ENCODE measurements at places on chromosomes 11 and 22. TPM values are rescaled to one million over a fixed set of nuclear protein-coding genes. Genes with fewer than 3 reads are reported as not detected.

DKK3 gene
- total RNA-seq, result 25.1 TPM

GPR83 gene
- not detected for total RNA-seq

DNA sequence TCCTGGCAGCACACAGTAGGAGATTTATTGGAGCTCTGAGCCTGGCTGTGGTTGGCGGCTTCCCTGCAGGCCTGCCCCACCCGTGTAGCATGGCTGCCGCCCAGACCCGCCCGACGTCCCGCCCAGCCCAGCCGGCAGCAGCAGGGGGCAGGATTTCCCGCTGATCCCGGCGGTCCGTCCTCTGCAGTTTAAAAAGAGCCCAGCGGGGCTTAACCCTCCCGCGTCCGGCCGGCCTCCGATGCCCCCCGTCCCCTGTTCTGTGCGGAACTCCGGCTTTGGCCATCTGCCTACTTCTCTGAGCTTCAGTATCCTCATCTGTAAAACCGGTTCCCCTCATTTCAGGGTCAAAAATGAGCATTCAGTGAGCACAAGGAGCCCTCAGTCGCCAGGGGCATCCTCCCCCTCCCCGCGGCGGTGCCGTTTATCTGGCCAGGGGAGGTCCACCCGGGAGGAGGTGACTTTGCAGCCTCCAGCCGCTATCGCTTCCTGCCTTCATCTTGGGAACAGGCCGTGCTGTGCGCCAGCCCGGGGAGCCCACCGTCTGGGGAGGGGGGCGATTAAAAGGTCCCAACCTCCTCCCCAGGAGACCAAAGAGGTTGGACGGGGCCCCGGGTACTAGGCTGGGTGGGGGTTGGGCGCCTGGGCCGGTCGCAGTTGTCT lies at the start of gene GAS2L1:
Gene GAS2L1 (plus strand): TSS at position 476 of the 660 bp plus-strand sequence. CDS start 1,456 bp downstream, outside the sequence.
- no peak for DNase-seq

HIC2 gene
- total RNA-seq, result 5.5 TPM

GRCh38 chr11:66220566-66220935 lies 47.9 kb upstream of the RAB1B start:
- DNase-seq, result no peak

- DNase-seq, result no peak
These were observed 12.3 kb upstream of the CD5 start for GRCh38 chr11:61089806-61090491.

DNA sequence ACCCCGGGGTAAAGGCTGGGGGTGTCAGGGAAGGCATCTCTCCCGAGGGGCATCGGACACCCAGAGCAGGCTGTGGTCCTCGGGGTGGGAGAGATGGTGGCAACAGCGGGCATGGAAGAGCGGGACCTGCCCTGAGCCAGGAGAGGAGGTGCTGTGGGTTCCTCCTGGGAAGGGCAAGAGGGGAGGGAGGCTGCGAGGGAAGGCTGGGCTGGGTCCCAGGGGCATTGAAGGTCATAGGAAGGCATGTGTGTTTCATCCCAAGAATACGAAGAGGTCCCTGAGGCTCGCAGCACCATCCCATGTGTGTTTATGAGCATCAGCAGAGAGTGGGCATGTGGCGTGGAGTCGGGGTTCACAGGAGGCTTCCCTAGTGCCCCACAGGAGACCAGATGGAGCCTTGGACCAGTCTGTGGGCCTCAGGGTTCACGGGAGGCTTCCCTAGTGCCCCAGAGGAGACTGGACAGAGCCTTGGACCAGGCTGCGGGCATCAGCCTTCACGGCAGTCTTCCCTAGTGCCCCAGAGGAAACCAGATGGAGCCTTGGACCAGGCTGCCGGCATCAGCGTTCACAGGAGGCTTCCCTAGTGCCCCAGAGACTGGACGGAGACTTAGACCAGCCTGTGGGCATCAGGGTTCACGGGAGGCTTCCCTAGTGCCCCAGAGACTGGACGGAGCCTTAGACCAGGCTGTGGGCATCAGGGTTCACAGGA lies 420.6 kb downstream of the BRD1 start:
- DNase-seq, result no peak

GLYAT gene
- 4.2 TPM for total RNA-seq

RTN4R gene
- 2.3 TPM for total RNA-seq

DNA sequence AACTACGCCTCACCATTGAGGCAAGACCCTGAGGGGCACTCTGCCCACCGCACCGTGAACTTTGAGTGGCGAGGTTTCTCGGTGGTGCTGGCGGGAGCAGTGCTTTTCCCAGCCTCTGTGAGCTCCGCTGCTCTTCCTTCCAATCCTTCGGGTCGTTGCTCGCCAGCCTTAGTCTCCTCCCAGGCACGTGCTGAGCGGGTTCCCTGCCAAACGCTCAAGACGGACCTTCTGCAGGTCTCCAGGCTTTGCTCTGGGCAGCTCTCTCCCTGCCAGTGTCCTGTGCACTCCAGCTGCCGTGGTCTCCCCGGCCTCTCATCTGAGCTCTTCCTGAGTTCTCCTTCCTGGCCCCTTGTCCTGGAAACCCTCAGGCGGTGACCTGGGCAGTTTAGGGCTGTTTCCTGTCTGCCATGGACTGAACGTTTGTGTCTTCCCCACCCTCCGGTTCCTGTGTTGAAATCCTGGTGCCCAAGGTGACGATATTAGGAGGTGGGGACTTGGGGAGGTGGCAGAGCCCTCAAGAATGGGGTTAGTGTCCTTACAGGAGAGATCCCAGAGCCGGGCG lies 11.2 kb upstream of the MUC6 start:
- no peak for DNase-seq

GATD1 gene
- 13.3 TPM for total RNA-seq

OR4D5 gene
- total RNA-seq, result not detected

- no peak for DNase-seq
These were observed 26.1 kb downstream of the MADD start for GRCh38 chr11:47296045-47296444.

MGAT3 gene
- total RNA-seq, result 12.2 TPM

DNA sequence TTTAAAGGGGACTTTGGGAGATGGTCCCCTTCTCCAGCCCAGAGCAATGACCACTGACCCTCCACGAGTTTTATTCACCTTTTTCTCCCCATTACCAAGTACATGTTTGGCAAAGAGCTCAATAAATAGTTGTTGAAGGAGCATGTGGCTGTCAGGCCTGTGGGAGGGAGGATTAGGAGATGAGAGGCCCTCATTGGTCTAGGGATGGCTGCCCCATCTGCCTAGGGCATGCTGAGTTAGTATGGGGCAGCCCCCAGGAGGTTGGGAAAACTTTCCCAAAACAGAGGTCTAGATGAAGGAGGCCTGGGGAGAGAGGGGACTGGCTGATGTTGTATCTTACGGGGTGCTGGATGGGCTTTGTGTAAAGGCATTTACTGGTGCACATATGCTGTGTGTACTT lies 10.6 kb downstream of the MAFF start:
- no peak for DNase-seq

GRCh38 chr11:19751055-19751454 lies 38.4 kb downstream of the NAV2 start:
- DNase-seq, result no peak

PIH1D2 gene
- total RNA-seq, result 1.8 TPM

DNA sequence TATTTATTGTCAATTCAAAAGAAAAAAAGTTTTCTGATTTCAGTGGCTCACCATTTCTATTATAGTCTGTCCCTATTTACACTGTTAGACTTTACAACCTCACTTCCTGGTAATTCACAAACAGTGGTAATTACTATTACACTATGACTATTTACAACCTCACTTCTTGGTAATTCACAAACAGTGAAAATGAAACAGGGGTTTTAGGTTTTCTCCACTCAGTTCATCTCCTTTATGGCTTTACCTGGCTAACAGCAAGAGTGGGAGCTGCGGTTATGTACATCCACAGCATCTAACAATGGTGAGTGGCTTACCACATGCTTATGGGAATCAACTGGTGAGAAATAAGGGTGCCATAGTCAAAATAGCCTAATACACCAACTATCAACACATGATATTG lies 166.4 kb downstream of the CASP12 start:
- DNase-seq, result no peak

DNA sequence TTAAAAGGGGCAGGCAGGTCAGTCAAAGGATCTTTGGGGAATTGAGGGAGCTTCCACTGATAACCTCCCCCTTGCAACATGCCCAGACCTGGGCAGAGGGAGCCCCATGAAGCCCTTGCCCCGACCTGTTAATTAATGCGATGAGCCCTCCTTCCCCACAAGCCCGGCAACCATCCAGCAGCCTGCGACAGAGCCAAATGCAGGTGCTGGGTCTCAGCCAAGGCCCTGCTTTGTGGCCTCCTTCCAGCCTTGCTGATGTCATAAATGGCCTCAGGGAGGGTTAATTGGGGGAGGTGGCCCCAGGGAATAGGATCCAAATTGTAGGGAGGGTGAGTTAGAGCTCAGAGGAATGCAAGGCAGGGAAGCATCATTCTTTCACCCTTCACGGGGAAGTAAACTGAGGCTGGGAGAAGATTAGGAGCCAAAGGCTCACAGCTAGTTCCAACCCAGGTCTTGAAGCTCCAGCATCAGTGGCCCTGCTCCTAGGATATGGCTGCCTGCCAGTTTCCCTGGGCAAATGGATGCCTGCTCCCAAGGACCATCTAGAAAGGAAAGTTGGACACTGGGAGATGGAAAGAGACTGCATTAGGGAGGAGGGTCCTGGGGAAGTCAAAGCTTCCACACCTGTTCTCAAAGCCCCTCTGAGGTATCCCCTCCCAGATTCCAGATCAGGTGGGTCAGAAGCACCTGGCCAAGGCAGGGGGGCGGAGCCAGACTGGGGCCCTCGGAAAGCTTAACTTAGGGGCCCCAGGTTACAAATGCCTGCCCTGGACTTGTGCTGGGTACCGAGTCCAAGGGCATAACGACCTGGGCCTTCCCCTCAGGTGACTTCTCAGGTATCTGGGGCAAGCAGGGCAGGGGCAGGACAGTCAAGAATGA lies 34.1 kb downstream of the LMO1 start:
- no peak for DNase-seq

GRCh38 chr11:44535191-44535980 lies 30.1 kb upstream of the CD82 start:
- no peak for DNase-seq

Measured in omental fat pad (tissue), 4 donors.